ENCODE measurements at places on chromosomes 2 and 18.

GRCh38 chr2:28152585-28153280 lies 239.9 kb upstream of the FOSL2 start:
- DNase-seq = no peak

GRCh38 chr2:228507231-228507824 lies 325.8 kb upstream of the SPHKAP start:
- no peak for DNase-seq

GRCh38 chr2:38462121-38462661 lies 85.1 kb upstream of the ATL2 start:
- DNase-seq = peak; percentile 44

DNA sequence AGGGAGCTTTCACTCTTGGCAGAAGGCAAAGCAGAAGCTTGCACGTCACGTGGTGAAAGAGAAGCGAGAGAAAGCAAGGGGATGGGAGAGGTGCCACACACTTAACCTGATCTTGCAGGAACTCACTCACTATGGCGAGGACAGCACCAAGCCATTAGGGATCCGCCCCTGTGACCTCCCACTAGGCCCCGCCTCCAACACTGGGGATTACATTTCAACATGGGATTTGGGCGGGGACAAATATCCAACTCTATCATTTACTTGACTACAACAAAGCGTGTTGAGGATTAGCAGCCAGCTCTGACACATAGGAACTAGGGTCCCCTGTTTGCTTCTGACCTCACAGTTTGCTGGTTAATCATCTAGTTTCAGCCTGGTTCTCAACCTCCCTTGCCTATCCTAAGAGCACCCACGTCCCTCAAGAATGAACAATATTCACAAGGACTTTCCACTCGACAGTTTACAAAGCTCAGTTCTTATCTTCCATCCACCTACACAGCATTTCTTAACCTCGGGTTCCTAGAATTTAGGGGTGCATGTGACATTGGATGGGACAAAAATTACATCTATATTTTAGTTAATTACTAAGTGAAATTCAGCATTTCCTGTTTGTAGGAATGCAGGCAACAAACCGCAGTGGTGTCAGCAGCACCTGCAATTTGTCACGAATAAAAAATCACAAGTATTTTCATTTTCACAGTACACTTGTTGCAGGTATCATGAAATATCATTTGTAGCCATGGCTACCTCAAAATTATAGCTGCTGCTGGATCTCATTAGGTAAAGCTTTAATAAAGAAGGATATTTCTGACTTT lies 36.0 kb downstream of the LBH start:
- DNase-seq = no peak

DNA sequence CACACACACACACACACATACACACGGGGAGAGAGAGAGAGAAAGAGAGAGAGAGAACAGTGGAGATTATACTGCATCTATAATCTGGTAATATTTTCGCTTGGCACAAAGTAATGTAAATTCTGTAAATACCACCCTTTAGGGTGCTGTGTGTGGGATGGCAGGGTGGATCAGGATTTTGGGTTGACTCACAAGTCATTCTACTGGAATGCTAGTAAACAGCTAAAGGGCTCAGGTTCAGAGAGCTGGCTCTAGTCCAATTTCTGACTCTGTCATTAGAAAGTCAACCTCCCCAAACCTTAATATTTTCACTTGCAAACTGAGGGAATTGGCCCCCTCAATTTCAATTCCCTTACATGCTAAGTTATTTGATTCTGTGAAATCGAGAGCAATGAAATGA lies 308.3 kb downstream of the TSN start:
- DNase-seq = no peak

- DNase-seq = no peak
Measured at GRCh38 chr2:204535356-204535755, 9.9 kb upstream of the PARD3B start.

GRCh38 chr2:85761-86160 lies 39.5 kb upstream of the FAM110C start:
- no peak for DNase-seq

DNA sequence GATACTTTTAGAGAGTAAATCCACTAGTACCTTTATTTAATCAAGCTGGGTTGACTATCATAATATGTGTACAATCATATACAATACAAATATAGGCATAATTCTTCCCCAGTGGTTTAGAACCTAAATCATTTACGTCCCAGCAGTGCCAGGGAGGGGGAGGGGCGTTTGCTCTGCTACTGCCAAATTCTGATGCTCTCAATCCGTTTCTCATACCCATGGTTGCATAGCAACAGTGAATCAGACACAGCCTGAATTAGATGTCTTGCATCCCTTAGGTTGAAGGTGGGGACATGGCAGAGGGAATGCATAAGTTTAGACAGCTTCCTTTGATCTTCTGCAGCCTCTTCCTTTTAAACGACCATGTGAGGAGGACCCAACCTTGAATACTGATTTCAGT lies 135.4 kb downstream of the ABCA12 start:
- DNase-seq = no peak

GRCh38 chr2:174800436-174801205 lies 36.3 kb upstream of the CHRNA1 start:
- DNase-seq = no peak

DNA sequence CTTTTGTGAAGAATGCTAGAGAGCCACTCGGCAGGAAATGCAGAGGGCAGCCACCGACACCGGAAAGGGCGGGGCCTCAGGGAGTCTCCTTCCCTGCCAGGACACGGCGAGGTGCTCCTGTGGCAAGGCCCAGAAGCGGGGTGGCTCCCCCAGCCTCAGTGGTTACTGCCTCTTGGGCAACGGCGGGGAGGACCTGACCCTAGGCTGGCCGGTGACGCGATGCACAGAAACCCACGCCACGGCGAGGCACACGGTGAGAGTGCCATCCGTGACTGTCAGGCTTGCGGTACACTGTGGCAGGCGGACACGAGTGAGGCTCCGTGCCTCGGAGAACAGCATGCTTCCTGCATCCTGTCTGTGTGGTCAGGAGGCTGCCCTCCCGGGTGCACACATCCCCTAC lies 47.8 kb downstream of the ZAP70 start:
- no peak for DNase-seq

- DNase-seq = no peak
Measured at GRCh38 chr2:109164311-109164710, 35.3 kb downstream of the SH3RF3 start.

GRCh38 chr2:39488450-39488849 lies 51.4 kb upstream of the MAP4K3 start:
- no peak for DNase-seq

DNA sequence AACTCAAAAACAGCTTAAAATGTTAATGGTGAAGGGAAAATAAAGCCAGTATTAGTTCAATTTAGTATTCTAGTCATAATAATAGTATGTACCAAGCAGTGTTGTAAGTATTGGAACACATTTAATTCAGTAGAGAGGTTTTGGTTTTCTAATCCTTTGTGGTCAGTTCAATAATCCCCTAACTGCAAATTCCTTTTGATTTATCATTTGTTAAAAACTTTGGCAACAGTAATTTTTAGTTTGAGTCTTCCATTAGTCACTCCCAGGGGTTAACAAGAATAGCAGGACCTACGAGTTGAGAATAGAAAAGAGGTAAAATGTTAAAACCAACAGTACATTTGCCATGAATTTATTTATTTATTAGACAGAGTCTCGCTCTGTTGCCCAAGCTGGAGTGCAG lies 10.7 kb downstream of the MRPL44 start:
- DNase-seq = no peak

GRCh38 chr18:31516437-31516836 lies 18.5 kb downstream of the DSG2 start:
- DNase-seq = no peak

DNA sequence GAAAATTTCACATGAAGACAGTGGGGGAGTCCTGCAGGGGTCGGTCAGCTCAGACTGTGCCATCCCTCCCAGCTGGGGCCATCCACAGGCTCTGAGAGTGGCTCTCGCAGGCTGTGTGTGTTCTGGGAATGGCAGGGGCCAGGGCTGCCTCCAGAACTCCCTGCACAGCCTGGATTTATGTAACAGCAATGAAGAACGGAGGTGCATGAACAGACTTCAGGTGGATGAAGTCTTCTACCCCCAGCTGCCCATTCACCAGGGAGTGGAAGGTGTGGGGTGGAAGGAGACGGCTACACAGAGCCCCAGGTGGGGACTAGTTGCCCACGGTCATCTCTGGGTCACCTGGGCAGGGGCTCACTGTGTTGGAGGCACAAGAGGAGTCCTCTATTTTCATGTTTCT lies 56.1 kb upstream of the HDAC4 start:
- no peak for DNase-seq

DNA sequence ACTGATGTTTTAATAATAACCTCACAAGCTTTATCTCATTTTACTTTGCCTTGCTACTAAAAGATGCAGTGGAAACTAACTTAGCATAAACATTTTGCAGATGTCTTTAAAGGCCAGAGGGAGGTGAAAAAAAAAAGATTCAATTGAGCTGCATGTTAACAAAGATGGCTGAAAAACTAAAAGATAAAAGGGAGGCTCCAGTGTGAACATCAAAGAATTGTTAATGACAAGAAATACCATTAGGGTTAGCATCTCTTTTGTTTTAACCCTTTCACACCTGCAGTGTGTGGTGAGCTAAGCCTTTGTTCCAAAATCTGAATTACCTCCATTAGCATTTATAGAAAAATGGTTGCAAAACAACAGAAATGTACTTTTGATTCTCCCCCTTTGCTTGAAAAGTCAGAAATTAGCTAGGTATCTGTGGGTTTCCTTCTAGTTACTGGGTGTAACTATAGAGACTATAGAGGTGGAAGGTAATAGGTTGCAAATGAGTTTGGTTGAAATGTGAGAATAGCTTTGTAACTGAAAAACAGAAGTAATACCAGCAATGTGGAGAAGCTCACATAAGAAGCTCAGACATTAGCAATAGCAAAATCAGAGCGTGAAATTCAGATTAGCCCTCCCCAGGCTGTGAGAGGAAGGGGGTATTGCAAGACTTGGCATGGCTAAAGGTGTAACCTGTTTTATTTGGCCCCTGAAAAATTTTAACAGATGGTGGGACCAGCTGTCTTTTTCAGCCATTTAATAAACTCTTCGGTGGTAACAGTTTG lies 34.8 kb upstream of the SP5 start:
- DNase-seq = no peak

DNA sequence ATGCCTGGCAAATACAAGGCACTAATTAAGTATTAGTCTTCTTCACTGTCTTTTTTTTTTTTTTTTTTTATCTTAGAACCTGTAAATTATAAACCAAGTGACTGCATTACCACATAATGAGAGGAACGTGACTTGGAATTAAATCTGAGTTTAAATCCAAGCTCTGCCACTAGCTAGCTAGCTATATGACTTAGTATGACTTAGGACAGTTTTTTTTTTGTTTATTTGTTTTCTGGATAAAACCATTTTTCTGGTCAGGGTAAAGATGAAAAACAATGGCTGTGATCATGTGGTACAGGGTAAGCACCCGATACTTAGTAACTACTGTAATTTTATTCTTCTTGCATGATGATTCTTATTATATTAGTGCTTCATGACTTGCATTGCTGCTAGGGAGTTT lies 191.8 kb upstream of the LRRTM1 start:
- DNase-seq = no peak

- no peak for DNase-seq
Measured at GRCh38 chr2:241359481-241360045, 3.5 kb downstream of the FARP2 start.

GRCh38 chr2:125041846-125042245 lies 1016.8 kb downstream of the CNTNAP5 start:
- no peak for DNase-seq

GRCh38 chr18:45775241-45775676 lies 50.2 kb upstream of the SIGLEC15 start:
- no peak for DNase-seq

DNA sequence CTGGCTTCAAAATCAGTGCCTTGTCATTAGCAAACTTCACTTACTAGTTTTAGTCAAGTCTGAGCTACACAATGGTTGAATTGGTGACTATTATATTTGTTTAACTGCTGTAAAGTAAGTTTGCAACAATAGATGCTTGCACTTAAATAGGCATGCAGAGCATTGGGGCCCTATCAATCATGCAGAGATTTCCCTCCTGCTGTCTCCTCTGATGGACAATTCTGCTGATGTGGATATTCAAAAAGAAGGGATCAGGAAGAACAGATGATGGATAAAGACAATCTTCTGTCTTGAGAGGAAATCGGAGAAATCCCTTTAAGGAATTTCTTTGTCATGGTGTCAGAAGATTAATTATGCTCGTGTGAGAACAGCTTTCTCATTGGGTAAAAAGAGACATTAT lies 89.0 kb downstream of the GREB1L start:
- no peak for DNase-seq

DNA sequence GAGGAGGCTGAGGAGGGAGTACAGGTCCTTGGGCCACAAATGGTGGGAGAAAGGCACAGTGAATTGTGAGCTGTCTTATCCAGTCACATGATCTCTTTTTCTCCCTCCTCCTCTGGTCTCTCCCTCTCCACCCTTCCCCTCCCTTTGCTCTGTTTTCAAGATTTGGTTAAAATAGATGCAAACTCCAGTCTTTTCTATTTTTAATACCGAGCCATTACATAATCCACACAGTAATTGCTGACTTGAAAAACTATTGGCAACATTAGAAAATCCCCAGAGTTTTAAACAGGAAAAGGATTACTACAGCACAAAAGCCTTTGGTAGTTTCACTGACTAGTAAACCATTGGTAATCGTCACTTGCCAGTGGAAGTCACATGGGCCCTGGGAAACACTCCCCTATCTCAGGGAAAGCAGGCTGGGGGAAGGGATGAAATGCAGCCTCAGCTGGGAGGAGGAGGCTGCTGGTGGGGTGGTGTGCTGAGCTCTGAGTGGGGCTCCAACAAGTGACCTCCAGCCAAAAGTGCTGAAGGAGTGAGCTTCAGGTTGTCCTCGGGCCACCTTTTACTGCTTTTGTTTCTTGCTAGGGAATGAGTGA lies 57.4 kb upstream of the PCBP1 start:
- DNase-seq = no peak

- no peak for DNase-seq
Measured at GRCh38 chr2:39873586-39873985, 94.5 kb upstream of the THUMPD2 start.

DNA sequence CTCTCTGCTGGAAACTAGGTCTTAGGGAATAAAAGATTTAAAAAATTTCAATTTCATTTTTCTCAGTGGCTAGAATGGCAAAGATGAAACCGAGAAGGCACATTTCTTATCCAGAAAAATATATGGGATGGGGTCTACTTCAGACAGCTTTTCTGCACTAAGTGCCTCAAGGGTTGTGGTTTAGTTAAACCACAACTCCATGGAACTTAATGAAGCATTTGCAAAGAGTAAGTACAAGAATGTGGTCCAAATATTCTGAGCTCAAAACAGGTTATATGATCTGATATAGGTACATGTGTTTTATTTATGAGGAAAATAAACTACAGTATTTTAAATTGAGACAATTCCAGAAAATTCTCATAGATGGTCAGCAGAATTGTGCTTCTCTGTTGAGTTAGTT lies 101.8 kb upstream of the FZD5 start:
- no peak for DNase-seq

All from KBM-7 (cell line).